ENCODE measurements at places on chromosomes 5 and 9. TPM values are rescaled to one million over a fixed set of nuclear protein-coding genes. Genes with fewer than 3 reads are reported as not detected.

KIF24 gene
- total RNA-seq = 4.7 TPM

DNA sequence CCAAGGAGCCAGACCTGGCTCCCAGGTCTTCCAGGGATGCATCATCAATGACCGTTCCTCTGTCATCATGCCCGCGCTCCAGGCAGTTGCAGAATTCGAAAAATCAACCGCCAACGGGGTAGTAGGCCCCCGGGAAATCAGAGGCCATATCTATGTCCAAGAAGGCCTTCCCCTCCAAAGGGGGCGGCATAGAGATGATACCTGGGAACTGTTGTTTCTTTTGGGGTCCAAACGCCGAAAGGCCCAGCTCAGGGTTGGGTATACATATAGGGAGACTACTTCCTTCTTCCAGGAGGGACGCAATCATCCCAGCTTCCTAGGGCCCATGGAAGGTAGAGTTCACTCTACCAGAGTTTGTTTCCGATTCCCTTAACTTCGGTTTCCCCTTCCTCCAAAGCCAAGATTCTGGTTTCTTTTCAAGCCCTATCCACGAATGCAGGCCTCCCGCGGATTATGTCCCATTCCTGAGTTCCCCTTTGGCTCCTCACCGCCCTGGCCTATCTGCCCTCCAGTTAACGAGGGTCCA is 754 bp downstream of the DCAF12 start:
- peak; percentile 44 for DNase-seq

DNA sequence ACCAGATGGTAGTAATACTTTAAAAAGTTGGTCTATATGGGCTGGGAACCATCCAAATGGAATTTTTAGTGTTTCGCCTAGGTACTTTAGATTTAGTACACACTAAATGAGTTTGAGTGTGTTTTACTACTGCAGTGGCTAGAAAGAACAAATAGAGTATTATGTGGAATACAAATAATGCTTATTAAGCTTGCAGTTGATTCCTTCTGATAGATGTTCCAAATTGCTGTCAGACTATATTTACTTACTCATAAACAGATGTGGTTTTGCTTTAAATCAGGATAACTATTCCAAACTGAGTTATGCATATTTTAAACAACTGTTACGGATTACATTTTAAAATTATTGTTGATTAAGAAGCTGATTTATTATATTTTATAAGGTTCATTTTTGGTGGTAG is 103.3 kb downstream of the ZSWIM6 start:
- no peak for DNase-seq

GRCh38 chr9:104506565-104506964 is 2.5 kb downstream of the OR13F1 start:
- DNase-seq = no peak

DNA sequence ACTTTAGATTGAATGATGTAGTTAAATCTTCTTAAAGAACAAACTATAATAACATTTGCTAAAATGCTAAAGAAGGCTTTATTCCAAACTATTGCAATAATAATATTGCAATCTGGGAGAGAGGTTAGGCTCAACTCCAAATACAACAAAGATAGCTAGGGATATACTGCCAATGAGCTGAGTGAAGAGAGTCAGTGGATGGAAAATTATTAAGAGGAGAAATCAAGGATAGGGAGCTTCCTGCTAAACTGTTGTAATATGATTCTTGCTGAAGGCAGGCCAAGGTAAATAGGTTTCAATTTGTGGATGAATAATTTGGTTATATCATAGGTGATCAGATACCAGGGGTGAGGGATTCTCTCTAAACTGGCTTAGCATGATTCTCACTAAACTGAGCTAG is 1651.5 kb downstream of the EFNA5 start:
- no peak for DNase-seq

GRCh38 chr9:129627556-129628440 is 1.8 kb downstream of the NTMT1 start:
- DNase-seq = no peak

GRCh38 chr9:75803130-75803529 is 87.3 kb upstream of the PCSK5 start:
- no peak for DNase-seq

FBP2 gene
- not detected for total RNA-seq

LAMC3 gene
- total RNA-seq = not detected

PCAT7 gene
- total RNA-seq = 0.09 TPM

GRCh38 chr5:169999621-170000020 is 19.3 kb upstream of the INSYN2B start:
- no peak for DNase-seq

DNA sequence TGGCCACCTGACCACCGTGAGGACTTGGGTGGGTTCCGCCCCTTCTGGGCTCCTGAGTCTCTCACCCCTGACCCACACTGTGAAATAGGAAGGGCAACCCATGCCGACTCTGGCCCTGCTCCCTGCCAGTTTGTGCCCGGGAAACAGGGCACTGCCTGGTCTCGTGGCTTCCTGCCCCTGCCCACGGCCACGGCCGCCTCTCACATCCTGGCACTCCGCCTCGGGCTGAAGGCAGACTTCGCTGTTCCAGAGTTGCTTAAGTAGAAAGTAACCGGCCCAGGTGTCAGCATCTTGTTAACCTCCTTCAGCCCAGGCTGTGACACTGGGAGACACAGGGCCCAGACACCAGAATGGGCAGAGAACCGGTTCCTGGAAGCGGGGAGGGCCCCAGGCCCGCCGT is 68.7 kb upstream of the RNU6ATAC start:
- DNase-seq = no peak

DNA sequence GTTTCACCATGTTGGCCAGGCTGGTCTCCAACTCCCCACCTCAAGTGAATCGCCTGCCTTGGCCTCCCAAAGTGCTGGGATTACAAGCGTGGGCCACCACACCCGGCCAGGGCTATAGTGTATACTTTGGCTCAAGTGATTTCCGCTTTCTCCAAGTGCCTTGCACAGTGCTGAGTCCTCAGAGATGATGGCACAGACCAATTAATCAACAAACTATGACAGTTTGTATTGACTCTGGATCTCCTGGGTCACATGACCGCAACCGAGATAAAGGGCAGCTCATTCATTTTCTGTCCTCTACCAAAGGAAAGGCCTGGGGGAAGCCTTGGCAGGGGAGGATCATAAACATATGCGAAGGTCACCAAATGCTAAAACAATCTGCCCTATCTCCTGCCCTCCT is 11.4 kb upstream of the LARP1 start:
- DNase-seq = no peak

- no peak for DNase-seq
Measured at GRCh38 chr9:72814083-72814597, 138.7 kb downstream of the ALDH1A1 start.

DNA sequence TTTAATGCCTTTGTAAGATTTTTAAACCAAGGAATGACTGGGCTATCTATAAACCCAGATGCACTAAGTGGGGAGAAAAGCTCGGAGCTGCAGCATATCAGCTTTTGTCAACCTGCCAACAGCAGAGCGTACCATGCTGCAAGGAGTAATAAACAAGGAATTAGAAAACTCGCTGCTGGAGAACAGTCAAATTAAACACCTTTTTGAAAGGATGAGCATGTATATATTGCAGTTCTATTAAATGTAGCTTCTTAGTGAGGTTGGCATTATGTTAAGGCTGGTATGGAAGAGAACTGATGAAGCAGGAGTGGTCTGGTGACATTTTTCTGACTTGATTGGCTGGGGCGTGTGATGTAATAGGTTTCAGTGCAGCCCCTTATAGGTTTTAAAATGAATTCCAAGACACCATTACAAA is 74.7 kb downstream of the PIK3R1 start:
- DNase-seq = peak; percentile 33

OSTF1 gene
- 25.1 TPM for total RNA-seq

- no peak for DNase-seq
Measured at GRCh38 chr5:147321569-147321968, 86.7 kb downstream of the STK32A start.

GRAMD2B gene
- 1.7 TPM for total RNA-seq

DNA sequence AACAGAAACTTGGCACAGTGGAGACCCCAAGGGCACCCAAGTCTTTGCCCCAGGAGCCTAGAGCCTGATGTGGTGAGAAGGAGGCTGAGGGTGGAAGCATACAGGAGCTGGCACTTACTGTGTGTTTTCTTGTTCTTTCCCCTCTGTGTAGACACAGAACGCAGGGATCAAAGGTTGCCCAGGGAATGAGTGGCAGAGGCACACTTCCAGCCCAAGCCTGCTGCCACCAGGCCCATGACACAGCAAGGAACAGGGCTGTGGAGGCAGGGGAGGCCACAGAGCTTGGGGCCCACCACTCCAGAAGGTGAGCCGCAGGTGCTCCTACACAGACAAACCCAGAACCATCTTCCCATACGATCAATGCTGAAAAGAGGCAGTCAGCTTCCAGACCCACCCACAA is 73.9 kb upstream of the S1PR3 start:
- DNase-seq = no peak

DNA sequence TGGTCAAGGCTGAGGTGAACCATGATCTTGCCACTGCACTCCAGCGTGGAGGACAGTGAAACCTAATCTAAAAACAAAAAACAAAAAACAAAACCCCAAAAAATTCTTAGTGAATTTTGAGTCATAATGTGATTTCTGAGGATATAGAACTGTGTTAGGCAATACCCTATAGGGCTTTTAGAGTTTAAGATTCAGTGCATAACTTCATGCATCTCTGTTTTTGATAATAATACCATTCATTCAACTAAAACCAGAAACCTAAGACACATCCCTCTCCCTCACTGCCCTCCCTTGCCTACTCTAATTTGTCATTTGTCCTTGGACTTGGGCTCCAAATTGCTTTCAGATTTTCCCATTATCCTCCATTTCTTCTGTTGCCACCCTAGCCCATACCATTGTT is 405.7 kb upstream of the EDIL3 start:
- no peak for DNase-seq

DNA sequence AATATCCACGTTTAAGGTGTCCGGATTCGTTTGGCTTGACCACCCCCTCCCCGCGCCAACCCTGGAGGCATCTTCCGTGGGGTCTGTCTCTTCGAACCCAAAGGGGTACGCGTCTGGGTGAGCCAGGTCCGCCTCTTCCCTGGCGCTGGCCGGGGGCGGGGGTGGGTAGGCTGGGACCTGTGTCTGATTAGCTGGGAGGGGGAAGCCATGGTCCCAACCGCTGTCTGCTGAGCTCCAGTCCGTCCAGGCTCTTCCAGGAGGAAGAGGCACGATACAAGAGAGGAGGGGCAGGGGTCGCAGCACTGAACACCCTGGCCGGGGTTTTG is at the start of gene LVRN:
Gene LVRN (plus strand): TSS at position 237 of the 326 bp plus-strand sequence. CDS start 143 bp downstream, outside the sequence.
- no peak for DNase-seq

GRCh38 chr5:63596254-63596653 is 366.0 kb downstream of the HTR1A start:
- DNase-seq = no peak

DNA sequence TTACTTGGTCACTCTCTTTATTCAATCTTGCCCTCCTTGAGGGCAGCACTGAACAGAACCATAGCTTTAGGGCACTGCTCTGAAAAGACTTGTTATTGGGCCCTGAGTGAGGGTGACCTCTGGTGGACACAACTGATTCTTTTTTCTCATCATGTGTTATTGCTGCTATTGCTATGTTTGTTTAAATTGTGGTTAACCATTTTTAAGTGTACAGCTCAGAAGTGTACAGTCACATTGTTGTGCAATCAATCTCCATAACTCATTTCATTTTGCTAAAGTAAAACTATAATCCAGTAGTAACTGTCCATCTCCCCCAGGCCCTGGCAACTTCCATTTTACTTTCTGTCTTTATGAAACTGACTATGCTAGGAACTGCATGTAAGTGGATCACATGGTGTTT is 351.1 kb upstream of the RIOK2 start:
- DNase-seq = peak; percentile 9

- DNase-seq = no peak
Measured at GRCh38 chr9:93303806-93304573, 120.1 kb downstream of the WNK2 start.

DNA sequence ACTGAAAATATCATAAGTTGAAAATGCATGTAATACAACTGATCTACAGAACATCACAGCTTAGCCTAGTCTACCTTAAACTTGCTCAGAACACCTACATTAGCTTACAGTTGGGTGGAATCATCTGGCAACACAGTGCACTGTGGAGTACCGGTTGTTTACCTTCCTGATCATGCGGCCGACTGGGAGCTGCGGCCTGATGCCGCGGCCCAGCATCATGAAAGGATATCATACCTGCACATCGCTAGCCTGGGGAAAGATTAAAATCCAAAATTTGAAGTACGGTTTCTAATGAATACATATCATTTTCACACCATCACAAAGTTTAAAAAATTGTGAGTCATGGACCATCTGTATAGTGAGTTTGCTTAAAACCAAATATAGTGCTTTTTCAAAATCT is 1.8 kb downstream of the HACD4 start:
- DNase-seq = no peak

DNA sequence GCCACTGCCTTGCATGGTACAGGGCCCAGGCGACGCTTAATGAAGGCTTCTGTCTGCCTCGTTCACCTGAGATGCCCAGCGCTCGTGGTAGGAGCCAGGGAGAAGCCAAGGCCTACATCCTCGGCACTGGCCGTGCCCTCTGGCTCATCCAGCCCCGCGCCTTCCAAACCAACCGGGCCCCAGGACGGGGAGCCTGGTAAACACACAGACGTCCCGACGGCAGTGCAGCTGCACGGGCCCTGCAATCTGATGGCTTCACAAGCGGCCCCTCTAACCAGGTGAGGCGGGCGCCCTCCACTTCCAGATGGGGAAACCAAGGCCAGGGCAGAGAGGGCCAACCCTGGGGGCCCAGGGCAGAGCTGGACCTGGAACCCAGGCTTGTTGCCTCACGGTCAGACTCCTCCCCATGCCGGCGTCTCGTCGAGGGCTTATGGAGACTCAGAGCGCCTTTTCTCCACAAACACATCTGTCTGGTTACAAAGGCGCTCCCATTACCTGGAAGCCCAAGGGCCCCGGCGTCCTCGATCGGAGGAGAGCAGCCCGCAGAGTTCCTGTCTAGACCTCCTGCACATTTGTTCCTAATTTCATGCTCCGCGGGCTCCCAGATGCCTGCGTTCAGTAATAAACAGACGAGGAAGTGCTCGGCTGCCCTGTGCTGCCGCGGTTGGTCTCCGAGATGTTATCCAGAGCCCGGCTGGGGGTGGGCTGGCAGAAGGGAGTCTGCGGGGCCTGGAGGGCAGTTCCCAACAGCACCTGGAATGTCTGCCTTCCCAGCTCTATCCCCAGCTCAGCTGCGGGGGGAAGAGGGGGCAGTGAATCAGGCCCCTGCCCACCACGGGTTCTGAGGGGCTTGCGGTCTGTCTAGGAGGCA is 23.5 kb downstream of the FAM163B start:
- no peak for DNase-seq

SPAAR gene
- total RNA-seq = not detected

GRCh38 chr5:35363387-35363965 is 133.2 kb upstream of the PRLR start:
- DNase-seq = no peak

ZBTB34 gene
- 13.4 TPM for total RNA-seq

GRCh38 chr9:92720209-92720765 is 44.3 kb downstream of the BICD2 start:
- DNase-seq = no peak

DNA sequence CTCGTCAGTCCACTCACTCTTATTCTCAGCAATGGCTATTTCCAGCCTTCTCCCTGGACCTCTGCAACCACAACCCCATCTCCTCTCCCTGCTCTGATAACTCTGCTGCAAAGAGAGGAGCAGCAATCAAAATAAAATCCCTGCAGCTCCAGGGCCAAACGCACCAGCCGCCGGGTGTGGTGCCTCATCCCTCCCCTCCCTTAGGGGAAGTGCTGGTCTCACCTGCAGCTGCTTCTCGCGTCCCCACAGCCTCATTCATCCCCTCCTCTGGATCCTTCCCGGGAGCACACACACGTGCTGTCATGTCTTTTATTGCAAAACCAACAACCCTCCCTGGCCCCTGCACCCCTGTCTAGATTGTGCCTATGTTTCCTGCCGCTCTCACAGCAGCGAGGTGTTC is 77.8 kb downstream of the TENT4A start:
- DNase-seq = no peak

GABRA1 gene
- not detected for total RNA-seq

Measured in K562 (cell line).